ENCODE measurements at places on chromosomes 12 and 14.
A peak's percentile ranks its signal among the peaks of the same experiment; 100 is the strongest.

DNA sequence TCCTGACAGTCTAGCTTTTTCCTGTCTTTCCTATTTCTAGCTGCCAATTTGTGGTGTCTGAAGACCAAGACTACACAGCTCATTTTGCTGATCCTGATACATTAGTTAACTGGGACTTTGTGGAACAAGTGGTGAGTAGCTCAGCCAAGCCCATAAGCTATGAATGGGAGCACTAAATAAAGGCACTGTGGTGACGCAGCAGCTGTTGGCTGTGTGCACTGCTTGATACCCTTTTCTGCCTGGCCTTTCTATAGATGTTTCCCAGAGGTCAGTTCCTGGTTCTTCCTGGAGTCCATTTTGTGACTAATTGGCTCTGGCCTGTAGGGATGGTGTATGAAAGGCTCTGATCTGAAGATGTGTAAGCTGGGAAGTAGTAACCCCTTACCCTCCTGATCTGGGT lies 20.5 kb downstream of the RNF10 start:
- no peak for DNase-seq

- DNase-seq, result peak; percentile 74
Measured at GRCh38 chr14:71322655-71323250, 415.5 kb downstream of the PCNX1 start.

DNA sequence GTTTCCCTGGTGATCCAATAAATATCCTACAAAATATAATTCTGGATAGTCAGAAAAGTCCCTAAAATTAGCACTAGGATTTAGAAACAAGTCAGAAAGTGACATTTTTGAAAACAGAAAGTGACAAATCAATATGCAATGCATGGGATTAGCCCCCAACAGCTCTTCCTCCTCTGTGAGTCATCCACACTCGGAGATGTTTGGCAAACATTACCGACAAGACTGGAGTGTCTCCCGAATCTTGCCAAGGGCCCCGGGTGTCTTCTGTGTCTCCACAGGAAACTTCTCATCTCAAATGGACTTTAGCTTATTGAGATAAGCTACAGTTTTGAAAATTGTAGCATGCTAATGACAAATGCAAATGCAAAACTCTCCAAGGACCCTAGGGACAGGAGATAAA lies 398.9 kb upstream of the CCDC196 start:
- DNase-seq, result no peak

GRCh38 chr12:6088921-6089747 lies 35.3 kb downstream of the VWF start:
- no peak for DNase-seq

DNA sequence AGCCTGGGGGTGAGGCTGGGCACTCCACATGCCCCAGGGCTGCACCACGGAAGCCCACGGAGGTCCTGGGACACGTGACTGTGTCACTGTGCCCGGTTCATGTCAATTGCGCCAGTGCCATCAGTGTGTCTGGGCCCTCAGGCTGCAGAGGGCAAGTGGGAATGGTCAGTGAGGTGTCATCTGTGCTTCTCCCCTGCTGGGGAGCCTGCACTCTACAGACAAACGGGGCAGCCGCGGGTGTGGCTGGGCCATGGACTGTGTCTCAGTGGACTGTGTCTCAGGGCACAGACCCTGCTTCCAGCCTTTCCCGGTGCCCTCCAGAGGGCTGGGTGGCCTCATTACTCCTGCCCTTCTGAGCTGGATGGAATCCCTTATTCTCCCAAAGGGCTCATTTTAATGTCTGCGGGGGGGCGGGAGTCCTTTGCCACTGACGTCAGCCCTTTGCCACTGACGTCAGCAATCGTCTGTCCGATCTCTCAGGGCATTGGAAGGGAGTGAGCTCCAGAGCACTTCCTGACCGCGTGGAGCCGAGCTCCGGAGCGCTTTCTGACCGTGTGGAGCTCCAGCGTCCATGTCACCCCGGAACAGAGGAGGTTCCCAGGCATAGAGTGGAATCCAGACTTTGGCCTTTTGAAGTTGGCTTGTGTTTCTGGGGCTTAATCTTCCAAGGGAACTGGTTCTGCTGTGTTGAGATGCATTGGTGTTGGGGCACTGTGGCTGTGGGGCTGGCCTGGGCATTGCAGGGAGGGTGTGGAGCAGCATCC lies 72.4 kb downstream of the ADGRD1 start:
- DNase-seq, result no peak
